Muscle of arm (tissue), 14 donors: ENCODE measurements at places on chromosomes 6 and 20. TPM values are rescaled to one million over a fixed set of nuclear protein-coding genes. Genes with fewer than 3 reads are reported as not detected.
A peak's percentile ranks its signal among the peaks of the same experiment; 100 is the strongest.

DNA sequence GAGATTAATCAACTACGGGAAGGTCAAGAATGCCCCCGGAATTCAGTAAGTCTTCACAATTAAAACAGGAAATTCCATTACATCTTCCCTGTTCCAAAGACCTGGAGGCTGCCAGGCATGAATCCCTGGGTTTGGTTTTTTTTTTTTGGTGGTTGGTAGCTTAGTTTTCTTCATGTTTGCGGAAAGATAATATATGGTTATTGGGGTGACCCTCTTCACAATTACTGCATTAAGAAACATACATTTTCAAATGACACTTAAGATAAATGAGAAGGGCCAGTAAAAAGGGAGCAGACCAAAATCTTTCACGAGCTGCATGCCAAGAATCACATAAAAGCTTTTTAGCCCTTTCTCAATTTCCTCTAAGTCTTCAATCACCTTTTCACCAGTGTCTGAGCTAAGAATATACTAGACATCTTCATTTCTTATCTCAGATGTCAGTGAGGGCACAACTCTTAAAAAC, 64.0 kb downstream of the KIF13A start:
- no peak for DNase-seq

- DNase-seq: no peak
Measured at GRCh38 chr6:108080010-108080780, 5.7 kb upstream of the OSTM1 start.

DNA sequence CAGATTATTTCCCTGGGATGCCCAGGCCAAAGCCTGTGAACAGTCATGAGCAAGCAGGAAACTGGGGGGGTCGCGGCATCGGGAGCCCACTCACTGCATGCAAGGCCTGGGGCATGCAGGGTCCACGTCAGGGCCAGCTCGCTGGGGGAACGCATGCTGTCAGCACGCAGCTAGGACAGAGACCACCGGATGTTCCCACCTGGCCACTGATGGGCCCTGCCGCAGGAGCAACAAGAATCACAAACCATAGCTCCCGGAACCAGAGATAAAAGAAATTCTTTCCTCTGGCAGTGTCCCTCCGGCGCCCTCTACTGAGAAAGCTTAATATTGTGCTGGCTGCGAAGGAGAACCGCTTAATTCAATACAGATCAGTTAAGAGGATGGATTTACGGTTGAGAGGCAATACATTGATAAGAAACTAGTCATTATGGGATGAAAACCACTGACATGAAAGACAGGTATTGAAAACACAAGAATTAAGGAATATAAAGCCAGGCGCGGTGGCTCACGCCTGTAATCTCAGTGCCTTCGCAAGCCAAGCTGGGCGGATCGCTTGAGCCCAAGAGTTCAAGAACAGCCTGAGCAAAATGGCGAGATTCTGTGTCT, 32.6 kb downstream of the C6orf15 start:
- peak; percentile 61 for DNase-seq

GRCh38 chr6:134447883-134448387, 130.0 kb upstream of the SGK1 start:
- no peak for DNase-seq

DNA sequence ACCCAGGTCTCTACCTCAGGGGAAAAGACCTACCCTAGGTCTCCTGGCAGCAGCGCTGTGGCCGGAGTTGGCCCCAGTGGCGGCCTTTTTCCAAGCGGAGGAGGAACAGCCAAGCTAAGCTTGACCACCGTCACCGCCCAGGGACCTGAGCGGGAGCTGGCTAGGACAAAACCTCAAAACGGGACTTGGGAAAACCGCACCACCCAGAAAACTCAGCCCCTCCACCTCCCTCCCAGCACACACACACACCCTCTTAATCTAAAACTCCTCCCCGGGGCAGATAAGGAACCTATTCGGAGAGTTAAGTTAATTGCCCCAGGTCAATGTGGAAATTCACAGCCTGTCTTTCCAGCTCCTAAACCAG, 2.7 kb upstream of the TRERF1 start:
- DNase-seq: no peak

- DNase-seq: no peak
Measured at GRCh38 chr20:31517373-31517772, 3.1 kb downstream of the HM13 start.

- DNase-seq: no peak
Measured at GRCh38 chr6:67680297-67680932, 954.7 kb upstream of the ADGRB3 start.

GRCh38 chr20:41575412-41575811, 42.8 kb downstream of the CHD6 start:
- no peak for DNase-seq

GRCh38 chr20:50038574-50038991, 55.8 kb downstream of the SNAI1 start:
- DNase-seq: no peak

GRCh38 chr6:166559211-166559610, 27.3 kb downstream of the RAMACL start:
- DNase-seq: no peak

DNA sequence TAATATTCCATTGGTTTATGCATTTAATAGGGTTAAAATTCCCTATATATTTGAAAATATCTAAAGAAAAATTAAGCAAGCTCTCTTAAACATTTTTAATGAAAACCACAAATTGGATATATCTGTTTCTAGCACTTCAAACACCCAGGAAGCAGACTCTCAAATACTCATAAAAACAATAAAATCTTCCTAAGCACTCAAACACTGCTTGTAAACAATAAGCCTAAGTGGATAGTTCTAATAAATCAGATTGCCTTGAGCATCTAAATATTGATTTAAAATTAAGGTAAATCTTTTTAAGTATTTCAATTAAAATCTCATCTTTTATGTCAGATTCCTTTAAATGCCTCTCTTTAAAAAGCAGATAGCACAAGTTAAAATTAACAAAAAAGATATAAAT, 254.4 kb downstream of the KCNQ5 start:
- no peak for DNase-seq

GRCh38 chr20:47392721-47393073, 36.2 kb upstream of the ZMYND8 start:
- no peak for DNase-seq

- no peak for DNase-seq
Measured at GRCh38 chr6:29491574-29491973, 3.8 kb upstream of the MAS1L start.

GRCh38 chr6:149451376-149452036, 33.3 kb downstream of the ZC3H12D start:
- DNase-seq: no peak

- DNase-seq: no peak
Measured at GRCh38 chr6:81981812-81982211, 229.3 kb upstream of the TENT5A start.

GRCh38 chr6:14290772-14291330, 173.3 kb downstream of the CD83 start:
- DNase-seq: no peak

DNA sequence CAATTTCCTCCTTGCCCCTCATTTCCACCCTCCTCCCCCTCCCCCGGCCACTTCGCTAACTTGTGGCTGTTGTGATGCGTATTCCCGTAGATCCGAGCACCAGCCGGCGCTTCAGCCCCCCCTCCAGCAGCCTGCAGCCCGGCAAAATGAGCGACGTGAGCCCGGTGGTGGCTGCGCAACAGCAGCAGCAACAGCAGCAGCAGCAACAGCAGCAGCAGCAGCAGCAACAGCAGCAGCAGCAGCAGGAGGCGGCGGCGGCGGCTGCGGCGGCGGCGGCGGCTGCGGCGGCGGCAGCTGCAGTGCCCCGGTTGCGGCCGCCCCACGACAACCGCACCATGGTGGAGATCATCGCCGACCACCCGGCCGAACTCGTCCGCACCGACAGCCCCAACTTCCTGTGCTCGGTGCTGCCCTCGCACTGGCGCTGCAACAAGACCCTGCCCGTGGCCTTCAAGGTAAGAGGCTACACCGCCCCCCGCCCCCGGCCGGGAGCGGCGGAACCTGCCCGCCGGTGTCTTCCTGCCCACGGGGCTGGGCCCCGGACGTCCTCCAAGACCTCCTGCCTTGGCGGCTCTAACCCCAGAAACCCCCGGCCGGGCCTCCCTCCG, 44.9 kb upstream of the SUPT3H start:
- DNase-seq: peak; percentile 30

DNA sequence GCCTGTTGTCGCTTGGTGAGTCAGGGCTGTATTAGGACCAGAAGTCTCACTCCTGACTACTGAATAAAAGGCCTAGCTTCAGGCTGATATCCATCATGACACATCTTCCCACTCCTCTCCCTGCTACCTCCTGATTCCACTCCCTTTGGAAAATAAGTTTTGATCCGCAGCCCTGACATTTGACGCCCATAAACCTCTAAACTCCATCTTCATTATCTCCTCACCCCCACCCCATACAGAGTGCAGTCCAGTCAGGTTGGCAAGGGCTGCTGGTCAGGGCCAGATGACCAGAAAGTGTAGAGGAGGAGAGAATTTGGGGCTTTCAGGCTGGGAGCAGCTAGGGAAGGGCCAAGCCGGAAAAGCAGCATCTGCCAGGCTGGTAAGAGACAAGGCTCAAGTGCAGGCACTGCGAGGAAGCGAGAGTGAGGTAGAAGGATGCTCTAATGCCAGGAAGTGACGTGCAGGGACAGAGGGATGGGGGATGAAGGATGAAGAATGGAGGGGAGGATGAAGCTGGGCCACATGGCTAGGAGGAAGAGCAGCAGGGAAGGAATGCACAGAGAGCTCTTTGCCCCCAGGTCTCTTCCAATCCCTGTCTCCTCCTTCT, 1.2 kb downstream of the GGT7 start:
- no peak for DNase-seq

DNA sequence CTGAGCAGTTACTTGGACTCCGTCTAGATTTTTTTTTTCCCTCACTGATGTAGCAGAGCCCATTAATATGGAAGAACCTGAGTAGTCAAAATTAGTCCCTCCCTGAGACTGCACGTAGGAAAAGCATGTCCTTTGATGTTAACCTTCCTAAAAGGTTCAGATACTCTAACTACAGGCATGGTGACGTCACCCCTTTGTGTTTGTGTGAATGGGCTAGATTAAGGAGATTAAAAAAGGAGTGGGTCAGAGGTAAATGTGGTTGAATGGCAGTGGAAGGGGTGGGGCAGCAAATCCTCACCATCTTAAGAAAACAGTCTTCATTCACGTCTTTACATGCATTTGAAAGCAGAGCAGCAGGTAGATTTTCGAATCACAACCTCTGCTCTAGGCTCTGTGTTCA, 521.1 kb downstream of the TFAP2B start:
- no peak for DNase-seq

DNA sequence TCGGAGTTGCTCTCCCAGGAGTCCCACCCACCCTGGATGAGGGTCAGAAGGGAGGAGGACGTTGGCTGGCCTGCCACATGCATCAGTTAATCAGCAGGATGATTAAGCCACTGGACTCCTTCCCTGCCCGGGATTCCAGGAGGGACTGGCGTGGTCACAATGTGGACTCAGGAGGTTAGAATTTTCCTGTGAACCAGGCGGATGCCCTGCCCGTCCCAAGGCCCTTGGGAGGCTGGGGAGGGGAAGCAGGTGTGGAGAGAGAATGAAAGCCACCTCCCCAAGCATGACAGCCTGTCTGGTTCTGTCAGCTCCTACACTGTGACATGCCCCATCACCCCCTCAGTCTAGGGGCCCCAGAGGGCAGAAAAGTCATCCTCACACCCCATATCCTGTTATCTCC, 11.6 kb upstream of the ITPR3 start:
- DNase-seq: no peak

- DNase-seq: no peak
Measured at GRCh38 chr6:85997206-85997605, 354.5 kb upstream of the SYNCRIP start.

DNA sequence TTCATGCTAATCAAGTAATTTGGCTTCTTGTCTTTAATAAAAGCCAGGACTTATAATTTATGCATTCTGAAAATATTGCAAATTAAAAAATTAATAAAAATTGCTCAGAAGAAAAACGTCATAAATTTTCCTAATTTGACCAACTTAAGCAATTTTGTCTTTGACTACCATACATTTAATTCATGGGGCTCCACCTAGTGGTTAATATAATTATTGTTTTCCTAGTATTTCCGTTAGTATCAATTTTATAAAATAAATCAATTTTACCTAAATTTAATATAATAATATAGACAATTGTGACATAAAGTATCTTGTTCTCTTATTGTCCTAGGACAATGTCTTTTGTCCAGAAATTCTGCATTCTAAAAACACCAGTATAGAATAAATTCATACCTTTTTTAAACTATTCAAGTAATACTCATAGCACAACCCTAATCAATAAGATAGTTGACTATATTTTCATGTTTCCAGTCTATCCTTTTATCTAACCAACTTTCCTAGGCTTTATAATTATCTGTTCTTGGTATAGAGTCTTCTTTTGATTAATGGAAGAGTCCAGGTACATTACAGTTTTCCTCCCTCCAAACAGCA, 319.9 kb downstream of the TRDN start:
- DNase-seq: no peak

DNA sequence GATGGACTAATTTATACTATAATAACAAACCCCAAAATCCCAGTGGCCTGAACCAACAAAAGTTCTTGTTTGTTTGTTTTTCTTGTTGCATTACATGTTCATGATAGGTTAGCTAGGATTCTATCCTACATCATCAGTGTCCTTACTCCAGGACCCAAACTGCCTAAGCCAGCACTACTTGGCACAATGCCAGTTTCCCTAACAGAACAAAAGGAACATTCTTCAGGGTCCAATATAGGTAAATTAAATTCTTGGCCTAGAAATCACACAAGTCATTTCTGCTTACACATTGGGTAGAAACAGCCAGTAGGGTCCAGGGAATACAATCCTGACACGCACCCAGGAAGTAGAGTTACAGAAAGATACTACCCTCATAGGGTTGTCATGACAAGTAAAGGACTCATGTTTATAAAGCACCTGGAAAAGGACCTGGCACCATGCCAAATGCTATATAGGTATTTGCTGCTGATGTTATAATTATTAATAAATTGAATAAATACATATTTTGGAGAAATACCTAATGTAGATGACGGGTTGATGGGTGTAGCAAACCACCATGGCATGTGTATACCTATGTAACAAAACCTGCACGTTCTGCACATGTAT, 38.8 kb downstream of the RCAN2 start:
- no peak for DNase-seq

DNA sequence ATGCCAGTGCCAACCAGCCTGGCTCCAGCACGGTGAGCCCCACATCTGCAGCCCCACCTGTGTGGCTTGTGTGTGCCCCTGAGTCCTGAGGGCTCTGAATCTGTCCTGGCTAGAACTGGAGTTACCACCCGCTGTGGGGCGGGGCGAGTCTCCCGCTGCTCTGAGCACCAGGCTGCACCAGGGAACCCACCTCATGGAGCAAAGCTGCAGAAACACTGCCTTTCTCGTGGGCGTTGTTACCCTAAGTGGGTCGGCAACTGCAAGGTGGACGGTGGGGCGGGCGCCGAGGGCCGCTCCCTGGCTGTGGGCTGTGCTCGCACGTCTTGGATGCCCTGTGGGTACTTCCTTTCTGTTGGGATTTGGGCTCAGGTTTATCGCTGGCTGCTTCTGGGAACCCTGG, 12.7 kb upstream of the ZBTB46 start:
- DNase-seq: no peak

MACROD2 gene
- polyA plus RNA-seq: not detected

XKR7 gene
- 0.07 TPM for polyA plus RNA-seq

CDC40 gene
- 18.2 TPM for polyA plus RNA-seq

HNF4A gene
- polyA plus RNA-seq: not detected

PEX6 gene
- 13.8 TPM for polyA plus RNA-seq

GPX5 gene
- not detected for polyA plus RNA-seq

GABRR1 gene
- polyA plus RNA-seq: 0.90 TPM

EEF1A2 gene
- 241 TPM for polyA plus RNA-seq

COL9A3 gene
- 11.3 TPM for polyA plus RNA-seq

RSPH4A gene
- 1.4 TPM for polyA plus RNA-seq

FOXQ1 gene
- polyA plus RNA-seq: 0.90 TPM

TBC1D32 gene
- polyA plus RNA-seq: 8.6 TPM

UNC93A gene
- not detected for polyA plus RNA-seq

ADGRF5 gene
- polyA plus RNA-seq: 27.0 TPM
